ENCODE measurements at places on chromosomes 2 and 18. TPM values are rescaled to one million over a fixed set of nuclear protein-coding genes. Genes with fewer than 3 reads are reported as not detected.

The FANCL gene
- total RNA-seq: 51.8 TPM

The UGT1A4 gene
- total RNA-seq: 73.6 TPM

The PIKFYVE gene
- total RNA-seq: 11.7 TPM

The INHBB gene
- total RNA-seq: 57.5 TPM

The ZCCHC2 gene
- total RNA-seq: 12.0 TPM

The CYBRD1 gene
- total RNA-seq: 132 TPM

The MROH2A gene
- total RNA-seq: 2.9 TPM

The COL5A2 gene
- total RNA-seq: 0.55 TPM

The SH3YL1 gene
- total RNA-seq: 84.7 TPM

The AKAIN1 gene
- not detected for total RNA-seq

The C2orf66 gene
- total RNA-seq: not detected

The INPP5D gene
- 0.74 TPM for total RNA-seq

Data from PC-9 (cell line).